Left ventricle myocardium inferior (tissue), 1 donor: ENCODE measurements at places on chromosomes 7 and 10.

DNA sequence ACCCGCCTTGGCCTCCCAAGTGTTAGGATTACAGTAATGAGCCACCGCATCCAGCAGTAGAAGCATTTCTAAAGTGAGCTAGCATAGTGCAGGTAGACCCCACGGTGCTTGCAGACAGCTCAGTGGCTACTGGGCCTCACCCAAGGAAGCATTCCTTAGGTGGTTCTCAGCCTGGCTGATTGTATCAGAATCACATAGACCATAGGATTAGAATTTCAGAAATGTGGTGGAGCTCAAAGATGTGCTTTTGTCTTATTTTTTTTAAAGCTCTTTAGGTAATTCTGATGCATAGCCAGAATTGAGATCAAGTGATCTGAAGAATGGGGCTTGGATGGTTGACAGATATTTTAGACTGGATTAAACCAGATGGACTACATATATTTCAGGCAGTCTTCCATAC, 10.9 kb downstream of the ANLN start:
- DNase-seq: no peak

DNA sequence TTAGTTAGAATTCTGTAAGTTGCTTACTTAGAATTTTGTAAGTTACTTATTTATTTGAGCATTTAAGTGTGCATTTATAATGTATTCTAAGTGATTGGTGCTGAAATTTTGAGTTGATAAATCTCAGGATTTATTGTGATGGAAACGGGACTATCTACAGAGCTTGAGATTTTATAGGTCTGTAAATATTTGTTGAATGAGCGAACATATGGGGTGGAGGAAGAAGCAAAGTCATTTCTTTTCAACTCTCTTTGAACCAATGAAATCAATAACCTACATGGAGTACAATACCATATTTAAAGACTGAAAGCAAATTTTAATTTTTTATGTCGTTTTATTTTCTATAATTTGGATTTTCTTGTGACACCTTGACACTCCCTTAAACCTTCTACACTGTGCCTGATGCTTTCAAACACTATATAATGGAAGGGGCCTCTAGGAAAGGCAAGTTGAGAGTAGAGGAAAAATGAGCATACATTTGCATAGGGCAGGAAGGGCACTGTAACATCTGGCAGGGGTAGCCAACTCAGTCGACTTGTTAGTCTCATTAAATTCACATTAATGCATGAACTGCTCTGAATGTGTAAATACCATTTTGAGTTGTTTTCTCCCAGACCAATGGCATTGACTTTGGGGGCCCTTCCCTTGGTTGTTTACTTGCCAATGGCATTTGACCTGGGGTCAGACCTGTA, 204.2 kb downstream of the DYNC1I1 start:
- DNase-seq: no peak

- no peak for DNase-seq
These were observed 155.4 kb downstream of the DIP2C start for GRCh38 chr10:534047-534566.

GRCh38 chr7:24660546-24660945, 87.3 kb downstream of the PALS2 start:
- no peak for DNase-seq

GRCh38 chr7:80184693-80185092, 50.1 kb downstream of the GNAI1 start:
- no peak for DNase-seq

- no peak for DNase-seq
These were observed 166.8 kb downstream of the SORCS1 start for GRCh38 chr10:106997721-106998120.

DNA sequence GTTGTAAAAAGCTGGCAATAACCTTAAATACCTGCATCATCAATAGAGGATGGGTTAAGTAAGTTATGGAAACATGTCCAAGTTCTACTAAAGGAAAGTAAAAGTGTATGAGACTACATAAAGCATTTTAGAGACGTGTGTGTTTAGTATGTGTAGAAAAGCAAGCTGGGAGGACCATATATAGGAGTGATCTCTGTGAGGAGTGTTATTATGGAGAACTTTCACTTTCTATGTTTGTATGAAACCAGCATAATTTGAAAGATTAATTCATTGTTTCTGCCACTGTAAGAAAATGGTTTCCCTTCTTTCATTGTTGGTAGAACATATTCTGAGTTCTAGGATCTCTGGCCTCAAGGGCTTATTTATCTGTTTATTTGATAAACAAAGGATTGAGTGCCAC, 19.2 kb upstream of the PDLIM1 start:
- DNase-seq: no peak

DNA sequence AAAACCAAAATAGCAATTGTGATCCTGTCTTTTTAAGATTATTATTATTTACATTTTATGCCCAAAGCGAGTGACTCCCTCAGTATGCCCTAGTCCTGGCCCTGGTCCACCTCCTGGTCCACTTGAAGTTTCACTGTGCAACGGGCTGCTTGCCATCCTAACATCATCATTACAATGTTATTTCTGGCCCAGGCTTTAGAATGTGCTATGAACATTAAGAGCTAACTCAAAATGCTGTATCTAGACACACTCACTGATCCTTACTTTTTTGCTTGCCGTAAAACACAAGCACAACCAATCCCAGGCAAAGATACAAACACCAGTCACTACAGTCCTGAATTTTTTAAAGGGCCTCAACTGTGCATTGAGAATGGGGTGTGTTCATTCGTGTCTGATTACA, 38.4 kb downstream of the RHOBTB1 start:
- peak; percentile 68 for DNase-seq

DNA sequence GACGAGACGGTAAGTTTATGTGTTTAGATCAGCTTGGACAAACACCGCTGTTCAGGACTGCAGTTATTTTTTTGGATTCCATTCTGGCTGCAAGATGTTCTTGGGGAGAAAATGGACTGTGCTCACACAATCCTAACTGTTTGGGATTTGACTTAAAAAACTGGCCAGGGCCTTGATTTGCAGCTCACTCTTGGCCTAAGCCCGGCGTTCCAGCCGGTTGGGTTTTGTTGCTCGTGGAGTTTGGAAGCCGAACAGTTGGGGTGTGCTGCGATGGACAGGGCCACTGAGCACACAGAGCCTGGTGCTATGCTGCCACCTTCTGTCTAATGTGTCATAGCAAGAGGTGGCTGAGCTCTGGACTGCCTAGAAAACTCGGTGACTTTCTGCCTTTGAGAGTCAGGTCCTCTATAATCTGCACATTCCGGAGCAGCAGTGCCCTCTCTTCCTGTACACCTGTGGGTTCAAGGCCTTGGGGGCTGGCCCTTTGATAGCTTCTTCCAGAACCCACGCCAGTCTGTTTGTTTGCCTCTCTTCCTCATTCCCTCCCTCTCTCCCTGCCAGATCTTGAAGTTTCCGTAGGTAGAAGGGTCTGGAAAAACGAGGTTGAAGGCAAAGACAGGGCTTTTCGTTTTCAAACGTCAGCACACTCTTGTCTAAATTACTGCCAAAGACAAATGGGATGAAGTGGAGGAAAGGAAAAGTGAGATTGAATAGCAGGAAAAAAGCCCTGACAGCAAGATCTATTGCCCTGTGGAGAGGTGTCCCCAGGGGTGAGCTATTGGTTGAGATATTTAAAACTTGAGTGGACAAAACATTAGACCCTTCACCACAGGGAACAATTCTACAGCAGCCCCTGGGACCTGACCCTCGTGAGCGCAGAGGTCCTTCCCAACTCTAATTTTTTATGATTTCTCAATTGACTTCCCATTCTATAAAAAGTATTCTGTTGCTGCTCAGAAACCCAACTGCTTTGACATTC, 167.5 kb upstream of the HABP2 start:
- peak; percentile 84 for DNase-seq

- no peak for DNase-seq
These were observed 49.6 kb downstream of the TES start for GRCh38 chr7:116259871-116260440.

DNA sequence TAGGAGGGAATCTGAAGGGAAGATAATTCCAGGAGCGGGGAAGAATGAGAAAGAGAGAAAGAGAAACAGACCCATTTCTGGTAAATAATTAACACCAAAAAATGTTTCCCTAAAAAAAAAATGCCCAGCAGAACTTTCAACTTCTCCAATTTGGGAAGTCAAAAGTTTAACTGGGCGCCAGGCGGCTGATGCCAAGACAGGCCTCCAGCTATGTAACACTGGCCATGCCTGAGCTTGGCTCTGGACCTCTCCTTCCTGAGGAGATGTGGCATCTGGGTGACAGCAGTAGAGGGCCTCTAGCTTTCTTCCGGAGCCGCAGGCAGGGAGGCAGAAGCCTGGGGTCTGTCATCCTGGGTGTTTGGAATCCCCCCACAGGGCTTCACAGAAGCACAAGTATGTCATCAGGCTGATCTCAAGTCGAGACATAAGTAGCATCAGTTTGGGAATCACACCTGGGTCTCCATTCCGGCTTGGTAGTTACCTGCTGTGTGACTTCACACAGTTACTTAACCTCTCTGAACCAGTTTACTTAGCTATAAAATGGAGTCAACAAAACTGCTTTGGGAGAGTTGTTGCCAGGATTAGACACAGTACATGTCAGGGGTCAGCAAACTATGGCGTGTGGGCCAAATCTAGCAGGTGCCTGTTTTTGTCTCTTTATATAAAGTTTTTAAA, 50.5 kb upstream of the TCF7L2 start:
- no peak for DNase-seq

DNA sequence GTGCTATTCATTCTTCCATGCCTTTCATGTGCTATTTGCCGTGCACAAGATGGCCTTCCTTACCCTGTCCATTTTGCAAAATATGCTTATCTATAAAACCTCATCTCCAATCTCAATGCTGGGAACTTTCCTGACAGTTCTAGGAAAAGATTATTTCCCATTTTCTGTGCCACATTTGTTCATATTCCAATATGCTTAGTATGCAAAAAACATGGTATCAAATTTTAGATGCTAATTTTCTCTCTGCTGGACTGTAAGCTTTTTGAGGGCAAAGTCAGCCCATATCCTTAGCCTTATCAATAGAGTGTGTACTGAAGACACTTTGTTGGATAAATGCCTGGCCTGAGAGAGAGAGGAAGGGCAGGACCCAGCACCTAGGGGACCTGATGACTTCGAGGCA, 39.4 kb downstream of the MGAM2 start:
- no peak for DNase-seq

- DNase-seq: no peak
These were observed 1249.6 kb downstream of the XPNPEP1 start for GRCh38 chr10:108673741-108674140.

DNA sequence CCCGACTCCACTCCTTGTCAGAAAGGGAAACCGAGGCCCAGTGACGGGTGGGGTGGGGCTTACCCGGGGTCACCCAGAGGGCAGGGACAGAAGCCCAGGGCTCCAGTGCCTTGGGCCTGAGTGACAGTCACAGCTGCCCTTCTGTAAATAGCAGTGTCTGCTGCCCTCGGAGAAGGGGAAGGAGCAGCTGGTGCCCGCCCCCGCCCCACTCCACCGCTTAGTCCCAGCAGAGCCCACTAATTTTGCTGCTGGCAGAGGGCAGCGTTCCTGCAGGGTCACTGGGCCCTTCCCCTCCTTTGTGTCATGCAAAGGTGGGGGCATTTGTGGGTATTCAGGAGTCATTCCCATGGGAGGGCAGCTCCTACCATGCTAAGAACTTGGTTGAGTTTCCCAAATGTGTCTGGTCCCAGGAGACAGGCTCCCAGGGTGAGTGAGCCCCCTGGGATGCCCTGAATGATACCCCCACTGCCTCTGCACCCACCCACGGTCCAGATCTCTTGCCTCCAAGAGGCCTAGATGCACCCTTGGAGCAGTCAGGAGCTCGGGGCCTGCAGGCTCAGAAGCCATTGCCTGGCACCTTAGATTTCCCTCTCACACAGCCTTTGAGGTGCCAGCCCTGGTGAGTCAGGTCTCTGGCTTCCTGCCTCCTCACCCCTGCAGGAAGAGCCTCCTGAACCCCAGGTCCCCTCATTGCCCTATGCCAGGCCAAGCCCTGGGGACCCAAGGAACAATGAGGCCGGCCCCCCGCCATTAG, 17.2 kb downstream of the SH2B2 start:
- DNase-seq: no peak

DNA sequence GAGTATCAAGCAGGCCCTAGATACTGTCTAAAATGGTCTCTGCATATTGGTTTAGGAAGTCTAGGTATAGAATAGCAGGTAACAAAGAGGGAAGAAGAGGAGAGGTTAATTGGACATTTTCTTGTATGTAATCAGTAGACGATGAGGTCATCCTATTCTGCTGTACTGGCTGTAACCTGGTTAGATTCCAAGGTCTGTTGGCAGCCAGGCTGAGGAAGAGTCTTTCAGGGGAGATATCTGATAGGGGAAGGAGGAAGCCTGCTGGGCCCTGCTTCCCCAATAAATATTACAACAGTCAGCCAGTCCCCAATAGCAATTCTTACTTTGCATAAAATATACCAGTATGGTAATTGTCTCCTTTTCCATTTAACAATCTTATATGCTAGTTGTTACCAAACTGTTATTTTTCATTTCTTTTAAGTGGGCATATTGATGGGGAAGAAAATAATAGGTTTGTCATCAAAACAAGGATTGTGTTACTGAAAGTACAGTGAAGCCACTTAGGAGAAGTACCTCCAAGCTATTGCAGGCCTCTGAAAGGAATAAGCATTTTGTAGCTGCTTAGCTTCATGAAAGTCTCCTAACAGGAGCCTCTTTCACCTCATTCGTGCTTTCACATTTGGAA, 186.4 kb downstream of the LRRC4 start:
- DNase-seq: peak; percentile 40

DNA sequence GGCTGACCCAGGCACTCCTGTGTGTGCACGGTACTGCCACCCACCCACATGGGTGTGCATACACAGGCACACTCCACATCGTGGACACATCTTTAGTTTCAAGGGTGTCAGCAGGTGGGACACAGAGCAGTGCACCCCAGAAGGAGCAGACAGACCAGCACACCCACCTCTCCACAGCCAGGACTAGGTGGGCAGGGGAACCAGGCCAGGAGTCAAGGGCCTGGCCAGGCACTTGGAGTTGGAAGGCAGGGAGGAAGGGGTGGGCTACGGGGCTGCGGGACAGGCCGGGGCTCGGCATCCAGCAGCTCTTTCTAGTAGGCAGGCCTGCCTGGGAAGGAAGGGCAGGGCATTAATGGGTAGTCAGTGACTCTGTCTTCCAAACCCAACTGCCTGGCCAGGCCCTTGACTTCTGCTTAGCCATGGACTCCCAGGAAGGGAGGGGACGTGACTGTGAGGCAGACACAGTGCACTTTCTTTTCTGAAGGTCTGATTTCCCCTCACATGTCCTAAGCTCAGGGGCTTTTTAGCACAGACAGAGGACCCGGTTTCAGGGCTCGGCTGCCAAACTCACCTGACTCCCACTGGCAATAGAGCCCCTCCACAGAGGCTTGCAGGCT, 14.6 kb downstream of the RASGEF1A start:
- DNase-seq: no peak

GRCh38 chr7:2821161-2821841, 22.8 kb downstream of the GNA12 start:
- no peak for DNase-seq

DNA sequence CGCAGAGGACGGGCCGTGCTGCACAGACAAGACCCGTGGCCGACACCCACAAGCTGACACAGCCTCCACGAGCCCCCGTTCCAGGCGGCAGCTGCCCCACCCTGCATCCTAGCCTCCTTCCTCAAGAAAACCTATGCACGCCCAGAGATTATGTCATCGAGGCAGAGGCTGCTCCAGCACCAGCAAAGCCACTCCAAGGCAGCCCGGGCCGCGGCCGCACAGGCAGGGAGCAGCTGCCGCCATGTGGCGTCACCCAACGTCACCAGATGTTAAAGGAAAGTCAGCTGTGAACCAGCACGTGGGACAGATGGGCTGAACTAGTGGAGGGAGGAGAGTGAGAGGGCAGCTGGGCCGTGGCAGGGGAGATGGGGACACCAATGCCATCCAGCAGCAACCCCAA, 59.8 kb downstream of the STK32C start:
- DNase-seq: no peak
